Fibroblast of skin of right quadriceps (primary cell): ENCODE measurements at places on chromosomes 4 and X.

GRCh38 chr4:94214703-94215319, 7.1 kb downstream of the SMARCAD1 start:
- no peak for DNase-seq

DNA sequence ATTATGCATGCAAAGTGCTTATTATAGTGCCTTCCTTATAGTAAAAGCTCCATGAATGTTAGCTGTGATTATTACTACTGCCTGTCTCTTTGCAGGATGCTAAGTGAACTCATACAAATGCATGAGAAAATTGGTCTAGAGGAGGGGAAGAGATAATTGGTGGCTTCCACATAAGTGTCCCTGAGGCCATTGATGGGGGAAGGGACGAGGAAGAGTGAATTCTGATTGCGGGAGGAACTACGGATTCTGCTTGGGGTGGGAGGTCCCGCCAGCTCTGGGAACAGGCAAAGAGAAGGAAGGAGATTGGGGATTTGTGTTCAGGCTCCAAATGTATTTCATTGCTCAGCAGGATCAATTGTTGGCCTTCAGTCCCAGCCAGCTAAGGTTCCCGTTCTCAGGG, 11.6 kb upstream of the ARHGAP36 start:
- no peak for DNase-seq

GRCh38 chr4:108135549-108136209, 33.1 kb downstream of the LEF1 start:
- DNase-seq, result no peak

DNA sequence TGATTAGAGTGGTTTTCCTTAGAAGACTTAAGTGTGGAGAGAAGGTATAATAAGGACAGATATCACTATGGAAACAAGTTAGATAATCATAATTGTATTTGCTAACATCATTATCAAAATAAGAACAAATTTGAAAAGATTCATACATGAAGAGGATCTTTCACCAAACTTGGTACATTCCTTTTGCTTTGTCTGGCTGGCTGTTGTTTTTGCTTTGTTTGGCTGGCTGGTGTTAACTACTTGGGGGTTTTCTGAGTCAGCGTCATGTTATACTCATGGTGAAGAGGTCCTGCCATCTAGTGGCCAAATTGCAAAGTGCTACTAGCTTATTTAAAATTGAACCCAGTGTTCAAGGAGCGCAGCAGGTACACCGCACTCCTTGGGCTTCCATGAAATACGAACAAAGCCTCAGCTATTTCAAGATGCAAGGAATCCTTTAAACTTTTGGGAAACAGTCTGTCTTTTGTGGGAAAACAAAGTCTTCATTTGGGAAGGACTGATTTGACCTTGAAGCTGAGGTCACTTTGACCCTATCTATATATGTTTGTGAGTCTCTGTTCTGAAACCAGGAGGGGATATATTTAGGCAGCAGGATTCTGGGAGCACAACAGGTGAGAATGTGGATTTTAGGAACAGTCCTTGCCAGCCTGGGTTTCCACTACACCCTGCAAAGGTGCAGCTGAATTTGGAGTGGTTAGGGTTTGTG, 129.7 kb downstream of the PLS3 start:
- peak; percentile 83 for DNase-seq

- DNase-seq, result no peak
Measured at GRCh38 chr4:74490736-74491135, 45.8 kb downstream of the AREG start.

DNA sequence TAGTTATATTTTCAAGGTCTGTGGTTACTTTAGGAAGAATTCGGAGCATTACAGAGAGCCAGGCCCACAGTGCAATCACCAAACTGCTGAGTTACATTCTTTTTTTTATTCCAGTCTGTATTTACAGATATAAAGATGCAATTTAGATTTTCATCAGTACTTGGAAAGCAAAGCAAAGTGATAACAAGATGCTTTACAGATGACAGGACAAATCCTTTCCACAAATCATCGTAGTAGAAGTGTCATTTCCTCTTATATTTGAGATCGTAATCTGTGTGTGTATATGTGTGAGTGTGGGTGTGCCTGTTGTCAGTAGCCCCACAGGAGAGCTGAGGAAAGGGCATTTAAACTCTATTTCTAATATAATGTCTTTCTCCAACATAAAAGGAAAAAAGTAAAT, 1893.7 kb downstream of the STIM2 start:
- DNase-seq, result no peak

GRCh38 chr4:122826553-122827257, at the start of gene FGF2:
FGF2 (plus strand) TSS chr4:122826831; CDS start chr4:122827175, 344 bp downstream.
- peak; percentile 82 for DNase-seq

- DNase-seq, result peak; percentile 40
Measured at GRCh38 chr4:26217961-26218676, 102.7 kb upstream of the RBPJ start.

GRCh38 chr4:100593935-100594334, 76.1 kb upstream of the EMCN start:
- no peak for DNase-seq

DNA sequence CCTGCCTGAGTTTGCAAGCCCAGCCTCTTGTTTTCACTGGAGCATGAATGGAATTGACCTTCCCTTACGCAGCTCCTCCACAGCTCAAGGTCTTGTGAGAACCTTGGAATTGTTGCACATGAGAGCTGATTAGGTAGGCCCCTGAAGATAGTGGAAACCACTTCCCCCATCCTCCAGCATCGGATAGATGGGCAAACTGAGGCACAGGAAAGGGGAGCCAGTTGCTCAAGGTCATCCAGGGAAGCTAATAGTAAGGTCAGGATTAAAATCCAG, 27.2 kb downstream of the PJA1 start:
- DNase-seq, result no peak

DNA sequence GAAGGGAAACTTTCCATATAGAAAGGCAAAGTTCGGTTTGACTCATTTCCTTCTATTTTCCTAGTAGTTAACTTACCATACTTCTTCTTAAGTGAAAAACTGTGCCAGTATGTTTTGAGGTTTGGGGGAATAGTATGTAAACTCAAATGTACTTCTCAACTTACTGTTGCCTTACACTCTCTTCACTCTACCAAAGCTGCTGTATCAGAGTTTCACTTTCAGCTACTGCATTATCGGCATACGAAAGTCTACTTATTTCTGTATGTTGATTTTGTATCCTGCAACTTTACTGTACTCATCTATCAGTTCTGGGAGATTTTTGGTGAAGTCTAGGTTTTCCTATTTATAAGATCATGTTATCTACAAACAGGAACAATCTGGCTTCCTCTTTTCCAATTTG, 932.7 kb downstream of the FAT4 start:
- DNase-seq, result no peak

DNA sequence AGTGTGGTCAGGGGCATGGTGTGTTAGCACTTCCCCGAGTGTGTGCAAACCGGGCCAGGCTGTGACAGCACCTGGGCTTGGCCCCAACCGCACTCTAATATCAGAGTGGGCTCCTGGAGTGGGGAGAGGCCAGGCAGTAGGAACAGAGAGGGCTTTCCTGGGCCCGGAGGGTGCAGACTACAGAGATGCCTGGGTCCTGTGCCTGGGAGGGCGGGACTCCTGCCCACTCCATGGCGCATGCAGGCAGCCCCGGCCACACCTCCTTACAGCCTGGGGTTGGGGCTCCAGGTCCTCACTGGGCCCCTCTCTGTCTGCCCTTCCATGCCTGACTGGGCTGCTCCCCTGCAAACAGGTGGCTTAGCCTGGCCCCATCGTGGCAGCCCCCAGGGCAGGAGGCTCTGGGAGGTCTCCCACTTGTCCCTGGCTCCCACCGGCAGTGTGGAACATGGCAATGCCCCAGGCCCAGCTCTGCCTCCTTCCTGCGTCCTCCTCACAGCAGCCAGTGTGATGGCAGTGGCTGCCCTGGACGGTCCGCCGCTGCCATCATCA, 60.4 kb downstream of the AGA start:
- DNase-seq, result no peak
